ENCODE measurements at places on chromosomes 12 and 14.

DNA sequence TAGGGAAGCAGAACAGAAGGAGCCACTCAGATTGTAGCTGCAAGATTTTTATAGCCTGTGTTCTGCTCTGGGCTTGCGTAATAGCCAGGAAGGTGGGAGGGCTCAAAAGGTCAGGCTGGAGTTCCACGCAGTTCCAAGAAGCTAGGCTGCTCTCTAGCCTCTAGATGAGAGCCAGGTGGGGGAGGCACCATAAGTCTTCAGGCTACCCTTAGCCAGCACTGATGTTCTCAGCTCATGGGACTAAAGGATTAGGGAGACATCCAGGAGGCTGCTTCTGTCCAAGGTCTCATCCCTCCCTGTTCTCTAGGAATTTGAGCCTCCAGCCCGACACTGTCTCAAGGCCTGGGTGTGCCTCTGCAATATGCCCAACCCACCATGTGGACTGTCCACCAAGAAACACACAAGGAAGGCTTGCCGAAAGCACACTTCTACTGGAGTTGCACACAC is 1.7 kb downstream of the LMBR1L start:
- no peak for DNase-seq

- DNase-seq: peak; percentile 66
Measured at GRCh38 chr14:100285021-100285912, 21.0 kb downstream of the SLC25A29 start.

GRCh38 chr14:76919431-76920330 is 93.5 kb downstream of the LRRC74A start:
- DNase-seq: no peak

DNA sequence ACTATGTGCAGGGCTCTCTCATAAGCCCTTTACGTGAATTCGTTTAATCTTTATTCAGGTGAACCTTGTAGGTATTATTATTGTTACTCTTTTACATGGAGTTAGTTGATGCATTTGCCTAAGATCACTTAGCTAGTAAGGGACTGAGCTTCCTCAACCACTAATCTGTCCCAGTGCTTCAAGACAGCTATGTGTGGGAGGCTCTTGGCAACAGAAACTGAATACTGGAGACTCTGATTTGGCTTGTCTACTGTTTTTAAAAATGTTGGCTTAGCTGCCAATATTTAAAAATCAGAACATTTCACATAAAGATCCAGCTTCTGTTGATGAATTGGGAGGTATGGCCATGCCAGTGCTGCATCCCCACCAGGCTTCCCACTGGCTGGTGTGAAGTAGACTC is 6.8 kb downstream of the KNTC1 start:
- no peak for DNase-seq

- no peak for DNase-seq
Measured at GRCh38 chr14:90393966-90394365, 2.9 kb upstream of the CALM1 start.

DNA sequence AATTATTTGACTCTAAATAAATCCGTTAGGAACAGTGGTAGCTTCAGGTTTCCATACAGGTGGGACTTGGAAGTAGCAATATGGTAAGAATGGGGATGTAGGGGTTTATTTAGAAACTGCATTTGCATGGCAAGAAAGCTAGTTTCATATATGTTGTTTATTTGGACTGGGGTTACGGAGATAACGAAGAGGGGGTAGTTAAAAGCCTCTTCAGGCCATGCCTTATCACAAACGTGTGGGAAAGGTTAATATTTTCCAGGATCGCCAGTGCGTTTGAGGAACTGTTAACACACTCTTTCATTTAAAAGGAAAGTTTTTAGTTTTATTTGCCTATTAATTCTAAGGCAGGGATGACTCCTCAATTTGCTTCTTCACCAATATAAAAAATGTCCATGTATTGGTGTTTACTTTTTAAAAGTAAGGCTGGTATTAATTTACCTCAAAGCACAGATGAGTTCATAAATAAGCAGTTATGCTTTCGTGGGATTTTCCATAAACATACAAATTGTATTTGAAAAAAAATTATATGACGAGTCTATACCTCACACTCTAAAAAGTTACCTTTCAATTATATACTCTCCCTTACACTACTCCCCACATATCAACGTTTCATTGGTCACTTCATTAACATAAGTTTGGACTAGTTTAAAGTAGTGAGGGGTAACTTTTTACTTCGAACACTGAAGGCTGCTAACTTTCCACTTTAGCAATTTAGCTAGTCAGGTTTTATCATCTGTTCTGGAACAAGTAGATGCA is 814 bp downstream of the RAB2B start:
- no peak for DNase-seq

DNA sequence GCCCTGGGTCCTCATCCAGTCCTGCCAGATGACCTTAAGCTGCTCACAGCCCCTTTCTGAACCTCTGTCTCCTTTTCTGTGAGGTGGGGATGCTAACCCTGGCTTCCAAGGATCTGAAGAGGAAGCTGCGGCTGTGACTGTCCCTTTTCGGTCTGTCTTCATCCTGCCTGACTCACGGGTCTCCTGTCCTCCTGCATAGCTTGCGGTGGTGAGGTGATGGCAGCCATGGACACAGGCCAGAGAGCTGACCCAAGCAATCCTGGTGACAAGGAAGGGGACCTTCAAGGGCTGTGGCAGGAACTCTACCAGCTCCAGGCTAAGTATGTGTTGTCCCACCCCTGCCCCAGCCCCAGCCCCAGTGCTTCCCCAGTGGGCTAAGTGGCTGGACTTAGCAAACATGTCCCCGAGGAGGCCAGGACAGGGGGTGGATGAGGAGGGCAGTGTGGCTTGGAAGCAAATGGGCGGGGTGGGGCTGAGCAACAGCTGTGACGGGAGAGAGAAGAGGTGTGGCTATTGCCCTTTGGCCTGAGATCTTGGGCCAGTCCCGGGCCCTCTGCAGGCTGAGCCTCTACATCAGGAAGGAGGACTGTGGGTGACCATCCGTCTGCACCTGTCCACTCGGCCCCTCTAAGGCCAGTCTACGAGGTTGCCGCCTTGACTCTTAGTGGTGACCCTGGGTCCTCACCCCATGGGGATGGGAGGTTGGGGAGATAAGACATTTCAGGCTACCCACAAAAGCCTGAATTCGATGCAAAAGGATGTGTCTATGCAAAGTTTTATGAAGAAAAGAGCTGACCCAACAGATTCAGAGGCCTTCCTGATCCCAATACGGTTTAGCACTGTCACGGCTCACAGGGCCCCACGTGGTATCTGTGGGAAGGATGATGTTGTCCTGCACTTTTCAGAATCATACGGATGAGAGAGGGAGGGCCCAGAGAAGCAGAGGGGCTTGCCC is 1.1 kb downstream of the CCDC197 start:
- DNase-seq: no peak

- peak; percentile 91 for DNase-seq
Measured at GRCh38 chr14:92684801-92685560, 63.4 kb downstream of the LGMN start.

DNA sequence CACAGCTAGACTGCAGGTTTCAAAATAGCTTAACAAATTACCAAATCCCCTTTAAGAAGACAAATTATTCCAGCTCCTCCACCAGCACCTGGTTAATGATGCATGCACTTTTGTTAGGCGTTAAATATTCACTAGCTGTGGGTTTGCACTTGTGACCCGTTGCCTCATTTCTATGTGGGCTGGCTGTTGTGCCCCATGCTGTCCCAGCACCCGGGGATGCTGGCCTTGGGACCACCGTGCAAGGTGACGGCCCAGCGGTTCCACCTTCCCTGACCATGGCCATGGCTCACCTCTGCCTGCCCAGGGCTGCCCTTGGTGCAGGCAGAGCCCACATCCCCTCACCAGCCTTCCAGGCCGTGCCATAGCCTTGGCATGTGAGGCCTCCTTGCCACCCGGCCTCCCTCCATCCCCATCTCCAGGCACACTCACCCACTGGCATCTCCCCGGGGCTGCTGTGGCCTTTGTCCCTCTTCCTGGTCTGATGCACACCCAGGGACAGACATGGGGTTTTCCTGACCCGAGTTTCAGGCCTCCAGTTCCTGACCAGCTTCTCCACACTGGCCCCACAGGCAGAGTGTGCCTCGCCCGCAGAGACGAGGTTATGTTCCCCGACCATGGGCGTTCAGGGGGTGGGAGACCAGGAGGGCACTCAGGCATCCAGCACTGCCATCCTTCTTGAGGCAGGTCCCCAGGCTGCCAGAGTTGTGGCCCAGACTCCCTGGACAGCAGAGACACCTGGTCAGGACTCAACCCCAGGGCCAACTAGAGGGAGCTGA is 20.3 kb upstream of the C14orf180 start:
- DNase-seq: peak; percentile 85

DNA sequence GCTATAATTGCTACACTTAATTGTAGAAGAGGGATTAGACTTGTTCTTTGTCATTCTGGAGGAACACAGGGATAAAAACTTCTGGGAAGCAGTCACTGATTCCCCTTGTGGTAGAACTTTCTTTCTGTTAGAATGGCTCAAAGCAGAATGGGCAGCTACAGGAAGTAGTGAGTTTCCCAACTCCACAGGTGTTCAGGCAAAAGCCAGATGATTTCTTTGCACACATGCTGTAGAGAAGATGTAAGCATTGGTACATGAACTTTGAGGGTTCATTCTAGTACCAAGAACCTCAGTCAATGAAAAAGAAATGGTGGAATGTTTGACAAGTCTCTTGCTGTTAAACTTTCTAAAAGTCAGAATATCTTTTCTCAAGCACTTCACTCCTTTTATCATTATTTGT is 4.3 kb downstream of the NDUFA9 start:
- no peak for DNase-seq

- no peak for DNase-seq
Measured at GRCh38 chr14:64671591-64671990, 32.6 kb upstream of the PLEKHG3 start.

Data from chondrocyte (in vitro differentiated cells).